ENCODE measurements at places on chromosomes 4 and X.

DNA sequence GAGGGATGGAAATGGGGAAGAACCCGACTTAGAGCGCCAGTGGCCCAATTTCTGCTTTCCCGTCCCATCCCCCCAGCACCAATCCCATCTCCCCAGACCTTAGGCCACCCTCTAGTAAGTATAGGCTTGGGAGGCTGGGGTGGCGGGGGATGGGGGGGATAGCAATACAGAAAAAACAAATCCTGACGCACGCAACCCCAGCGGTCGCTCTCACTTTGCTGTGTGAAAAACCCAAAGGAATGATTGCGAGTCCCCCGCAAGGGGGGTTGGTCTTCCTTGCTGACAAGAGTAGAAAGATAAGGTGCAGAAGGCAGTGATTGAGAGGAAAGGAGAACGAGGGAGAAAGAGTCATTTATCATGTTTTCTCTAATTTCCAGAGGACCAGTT lies 863 bp downstream of the CPE start:
- no peak for DNase-seq

- no peak for DNase-seq
These were observed 534.4 kb upstream of the PCDH10 start for GRCh38 chr4:132614682-132615081.

- no peak for DNase-seq
These were observed 3.5 kb upstream of the CLCN3 start for GRCh38 chr4:169616846-169617245.

- no peak for DNase-seq
These were observed 231.0 kb downstream of the ADAMTS3 start for GRCh38 chr4:72338060-72338459.

DNA sequence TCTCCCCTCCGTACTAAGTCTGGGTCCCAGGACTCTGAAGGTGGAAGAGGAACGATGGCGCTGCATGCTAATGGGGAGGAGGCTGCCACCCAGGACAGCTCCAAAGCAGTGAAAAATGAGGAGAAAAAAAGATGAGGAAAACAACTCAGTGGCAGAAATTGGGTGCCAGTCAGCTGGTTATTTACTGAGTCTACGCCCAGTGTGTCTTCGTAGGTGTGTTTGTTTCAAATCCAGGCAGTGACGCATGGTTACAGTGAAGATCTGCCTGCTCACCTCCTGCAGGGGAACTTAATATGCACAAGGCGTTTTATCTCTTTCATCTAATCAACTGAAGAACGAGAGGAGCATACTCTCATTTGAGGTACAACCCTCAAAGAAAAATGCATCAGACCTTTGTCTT lies 70.9 kb upstream of the FBXW7 start:
- DNase-seq: no peak

DNA sequence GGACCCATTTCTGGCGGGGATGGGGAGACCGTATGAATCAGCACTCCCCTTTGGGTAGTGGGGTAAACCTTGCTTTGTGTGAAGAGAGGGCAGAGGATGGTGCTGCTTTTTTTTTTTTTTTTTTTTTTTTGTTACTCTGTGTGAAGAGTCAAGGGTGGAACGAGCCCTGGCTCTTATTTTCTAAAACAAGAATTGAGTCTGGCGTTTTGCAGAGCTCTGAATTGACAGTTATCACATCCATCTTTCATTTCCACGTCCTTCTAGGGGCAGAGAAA lies 1.2 kb downstream of the SLAIN2 start:
- no peak for DNase-seq

GRCh38 chrX:123155327-123155726 lies 28.8 kb upstream of the GRIA3 start:
- DNase-seq: no peak

DNA sequence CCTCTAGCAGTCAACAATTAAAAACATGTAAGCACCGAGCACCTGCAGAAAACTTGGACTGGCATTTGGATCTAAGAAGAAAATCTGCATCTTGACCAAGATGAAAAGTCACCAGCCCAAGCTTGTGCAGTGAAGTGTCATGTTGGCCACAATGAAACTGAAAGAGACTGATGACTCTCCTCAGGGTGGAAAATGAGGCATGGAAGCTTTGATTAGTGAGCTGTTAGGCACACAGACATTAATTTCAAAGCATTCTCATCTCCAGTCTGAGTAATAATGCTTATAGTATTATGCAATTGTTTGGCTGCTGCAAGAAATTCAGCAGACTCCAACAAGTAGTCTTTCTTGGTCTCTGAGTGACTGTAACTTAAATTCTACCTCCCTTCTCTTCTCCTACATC lies 150.1 kb downstream of the AR start:
- DNase-seq: peak; percentile 66

GRCh38 chrX:108148524-108148923 lies 56.9 kb downstream of the ATG4A start:
- DNase-seq: no peak

DNA sequence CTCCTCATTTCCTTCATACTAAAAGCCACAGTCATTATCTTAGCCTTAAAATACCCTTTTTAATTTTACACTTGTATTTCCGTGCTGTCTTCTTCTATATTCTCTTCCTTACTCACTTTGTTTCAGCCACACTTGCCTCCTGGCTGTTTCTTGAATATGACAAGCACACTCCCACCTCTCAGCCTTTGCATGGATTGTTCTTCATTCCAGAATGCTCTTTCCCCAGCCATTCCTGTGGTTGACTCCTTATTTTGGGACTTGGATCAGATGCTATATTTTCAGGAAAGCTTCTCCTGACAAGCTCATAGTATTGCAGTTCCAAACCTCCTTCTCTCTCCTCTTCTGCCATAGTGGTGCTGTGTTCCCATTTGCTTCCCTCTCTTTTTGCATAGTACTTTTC lies 291.3 kb downstream of the PDHA2 start:
- no peak for DNase-seq

GRCh38 chr4:2165391-2165790 lies 76.5 kb downstream of the HAUS3 start:
- no peak for DNase-seq

DNA sequence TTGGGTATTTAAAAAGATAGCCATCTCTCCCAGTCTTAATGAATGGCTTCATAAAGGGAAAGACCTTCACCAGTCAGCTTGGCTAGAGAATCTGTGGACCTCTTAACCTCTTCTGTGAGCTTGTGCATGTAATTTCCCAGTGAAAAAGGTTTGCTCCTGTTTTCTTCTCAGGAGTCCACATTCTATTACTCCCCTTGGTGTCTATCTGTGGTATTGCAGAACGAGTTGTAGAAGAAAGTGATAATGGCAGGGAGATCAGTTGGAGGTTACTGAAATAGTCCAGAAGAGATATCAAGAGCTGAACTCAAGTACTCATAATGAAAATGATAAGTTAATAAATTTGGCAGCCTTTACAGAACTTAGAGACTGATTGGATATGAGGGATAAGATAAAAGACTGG lies 16.5 kb upstream of the VAMP7 start:
- no peak for DNase-seq

- DNase-seq: no peak
These were observed 25.3 kb downstream of the FAM47E start for GRCh38 chr4:76276813-76277212.

GRCh38 chr4:2583517-2583916 lies 47.1 kb downstream of the FAM193A start:
- DNase-seq: no peak

- DNase-seq: no peak
These were observed 43.3 kb downstream of the PDK3 start for GRCh38 chrX:24508375-24508774.

DNA sequence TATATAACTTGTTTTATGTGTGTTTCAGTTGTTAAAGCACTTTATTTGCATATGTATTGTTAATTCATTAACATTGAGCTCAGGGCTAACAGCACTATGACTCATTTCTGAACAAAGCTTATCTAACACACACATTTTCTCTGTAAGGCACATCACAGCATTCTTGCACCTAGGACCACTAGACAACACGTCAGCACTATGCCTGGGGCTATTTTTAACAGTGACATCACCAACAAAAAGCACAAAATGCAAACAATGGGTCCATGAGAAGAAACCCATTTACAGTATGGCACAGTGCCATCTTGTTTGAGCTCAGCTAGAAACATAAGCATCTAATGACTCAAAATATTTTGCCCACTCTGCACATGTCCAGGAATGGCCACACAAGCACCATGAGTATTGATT lies 124.4 kb downstream of the RELL1 start:
- DNase-seq: no peak

GRCh38 chr4:77199276-77199675 lies 42.3 kb downstream of the CCNG2 start:
- DNase-seq: no peak

DNA sequence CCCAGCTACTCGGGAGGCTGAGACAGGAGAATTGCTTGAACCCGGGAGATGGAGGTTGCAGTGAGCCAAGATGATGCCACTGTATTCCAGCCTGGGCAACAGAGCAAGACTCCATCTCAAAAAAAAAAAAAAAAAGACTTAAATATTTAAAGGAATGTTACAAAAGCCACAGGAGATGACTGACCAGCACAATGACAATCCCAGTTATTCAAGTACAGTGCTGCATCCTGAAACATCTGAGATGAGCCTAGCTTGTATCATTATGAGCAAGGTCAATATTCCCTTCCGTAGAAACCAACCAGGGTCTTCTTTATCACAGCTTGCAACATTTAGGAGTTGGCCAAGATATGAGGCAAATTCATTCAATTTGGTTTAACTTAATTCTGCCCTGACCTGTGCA lies 38.6 kb downstream of the LNX1 start:
- DNase-seq: no peak

DNA sequence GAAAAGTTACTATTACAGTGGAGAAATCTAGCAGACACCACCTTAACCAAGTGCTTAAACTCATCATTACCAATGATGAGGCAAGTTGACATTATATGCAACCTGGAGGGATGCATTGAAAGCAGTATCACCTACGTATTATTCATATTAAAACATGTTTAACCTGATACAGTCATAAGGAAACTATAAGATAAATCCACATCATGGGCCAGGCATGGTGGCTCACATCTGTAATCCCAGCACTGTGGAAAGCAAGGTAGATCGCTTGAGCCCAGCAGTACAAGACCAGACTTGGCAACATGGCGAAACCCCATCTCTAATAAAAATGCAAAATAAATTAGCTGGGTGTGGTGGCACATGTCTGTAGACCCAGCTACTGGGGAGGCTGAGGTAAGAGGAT lies 22.3 kb upstream of the INTU start:
- no peak for DNase-seq

DNA sequence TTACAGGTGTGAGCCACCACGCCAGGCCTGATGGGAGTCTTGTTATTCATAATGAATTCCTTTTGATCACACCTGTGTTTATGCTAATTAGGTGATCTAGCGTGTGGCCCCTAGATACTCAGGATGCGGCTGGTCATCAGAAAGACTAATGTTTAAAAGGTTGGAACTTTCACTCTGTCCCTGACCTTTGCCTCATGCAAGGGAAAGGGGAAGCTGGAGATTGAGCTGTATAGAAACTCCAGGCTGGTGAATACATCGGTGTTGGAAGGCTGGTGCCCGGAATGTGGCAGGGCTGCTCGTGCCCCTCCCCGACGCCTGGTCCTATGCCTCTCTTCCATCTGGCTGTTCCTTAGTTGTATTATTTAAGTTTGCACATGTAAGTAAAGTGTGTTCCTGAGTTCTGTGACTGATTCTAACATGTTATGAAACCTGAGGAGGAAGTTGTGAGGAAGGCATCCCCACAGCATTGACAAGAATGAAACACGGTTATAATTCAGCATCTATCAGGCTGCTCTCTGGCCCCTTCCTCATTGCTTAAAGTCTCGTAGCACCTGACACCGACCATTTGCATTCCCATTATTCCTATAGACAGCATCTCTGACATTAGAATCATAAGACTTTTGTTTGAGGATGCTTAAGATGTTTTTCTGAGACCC lies 28.9 kb downstream of the CASP3 start:
- peak; percentile 66 for DNase-seq

- DNase-seq: peak; percentile 37
These were observed 638 bp downstream of the BLTP1 start for GRCh38 chr4:122152711-122153226.

DNA sequence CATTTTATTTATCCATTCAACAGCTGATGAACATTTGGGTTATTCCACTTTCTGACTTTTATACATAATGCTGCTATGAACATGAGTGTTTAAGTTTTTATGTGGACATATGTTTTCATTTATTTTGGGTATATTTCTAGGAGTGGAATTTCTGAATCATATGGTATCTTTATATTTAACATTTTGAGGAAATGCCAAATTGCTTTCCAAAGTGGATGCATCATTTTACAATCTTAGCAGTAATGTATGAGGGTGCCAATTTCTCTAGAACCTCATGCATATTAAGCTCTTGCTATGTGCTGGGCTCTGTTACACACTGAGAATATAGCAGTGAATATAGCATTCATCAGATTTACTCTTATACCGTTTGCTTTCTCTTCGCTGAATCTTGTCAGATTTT lies 983.7 kb downstream of the STIM2 start:
- no peak for DNase-seq

DNA sequence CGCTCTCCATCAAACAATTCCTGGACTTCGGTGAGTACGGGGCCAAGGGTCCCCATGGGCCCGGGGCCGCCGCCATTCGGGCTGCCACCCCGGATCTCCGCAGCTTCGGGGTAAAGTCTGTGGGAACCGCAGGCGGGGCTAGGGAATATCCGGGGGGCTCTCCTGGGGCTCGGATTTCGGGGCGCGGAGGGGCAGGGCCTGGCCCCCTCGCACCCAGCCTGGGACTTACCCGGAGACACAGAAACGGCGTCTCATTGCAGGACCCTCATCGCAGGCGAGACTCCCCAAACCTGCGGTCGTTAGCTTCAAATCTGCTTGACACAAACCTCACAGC lies 413 bp downstream of the PDK3 start:
- DNase-seq: no peak

GRCh38 chr4:66023061-66023460 lies 352.8 kb upstream of the EPHA5 start:
- DNase-seq: no peak

DNA sequence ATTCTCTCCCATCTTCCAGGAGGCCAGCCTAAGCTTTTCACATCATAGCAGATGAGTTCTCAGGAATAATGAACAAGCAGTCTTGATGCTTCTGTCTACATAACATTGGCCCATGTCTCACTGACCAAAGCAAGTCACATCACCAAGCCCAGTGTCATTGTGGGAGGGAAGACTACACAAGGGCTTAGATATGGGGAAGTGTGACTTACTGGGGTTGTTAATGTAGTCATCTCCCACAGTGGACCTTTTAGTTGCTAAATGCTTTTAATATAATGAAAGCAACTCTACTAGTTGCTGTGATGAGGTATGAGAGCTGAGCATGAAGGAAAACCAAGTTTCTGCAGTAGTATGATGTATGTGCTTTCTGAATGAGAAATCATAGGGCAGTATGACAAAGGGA lies 40.5 kb downstream of the TSPAN7 start:
- peak; percentile 61 for DNase-seq

- no peak for DNase-seq
These were observed 19.7 kb downstream of the OCRL start for GRCh38 chrX:129559783-129560182.

Measured in inflammatory macrophage treated with lipopolysaccharide for 4 hours (primary cell).